Naive thymus-derived CD8-positive, alpha-beta T cell (primary cell): ENCODE measurements at places on chromosomes 7 and 10. TPM values are rescaled to one million over a fixed set of nuclear protein-coding genes. Genes with fewer than 3 reads are reported as not detected.

DNA sequence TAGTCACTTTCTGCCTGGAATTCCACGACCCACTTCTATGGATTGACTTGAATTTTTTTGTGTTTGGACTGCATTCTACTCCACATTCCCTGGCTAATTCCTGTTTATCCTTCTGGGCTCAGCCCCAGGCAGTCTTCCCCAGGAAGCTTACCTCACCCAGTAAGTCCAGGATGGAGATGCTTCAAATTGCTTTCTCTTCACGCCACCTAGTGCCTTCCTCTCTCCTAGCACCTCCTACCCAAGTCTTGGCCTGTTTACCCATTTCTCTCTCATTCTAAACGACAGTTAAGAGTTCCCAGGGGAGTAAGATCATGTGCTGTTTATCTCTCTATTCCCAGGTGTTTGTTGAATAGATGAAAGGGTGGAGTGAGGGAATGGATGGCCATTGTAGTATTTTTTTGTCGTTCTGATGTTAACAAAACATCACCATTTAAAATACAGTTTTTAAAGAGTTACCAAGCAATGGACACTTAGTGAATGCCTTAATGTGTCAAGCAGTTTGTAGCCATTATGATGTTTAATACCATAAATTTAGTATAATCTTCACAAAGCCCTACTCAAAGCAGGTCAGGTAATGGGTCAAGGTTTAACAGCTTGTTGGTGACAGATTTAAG is 45.5 kb upstream of the TARP start:
- no peak for DNase-seq

GRCh38 chr10:88490231-88490980 is 92.7 kb downstream of the RNLS start:
- DNase-seq: peak; percentile 28

The BICC1 gene
- total RNA-seq: not detected

- DNase-seq: no peak
These were observed 32.8 kb downstream of the KIAA1549 start for GRCh38 chr7:138948403-138948802.

The SERPINE1 gene
- 0.11 TPM for total RNA-seq

The ODAD2 gene
- total RNA-seq: not detected

GRCh38 chr7:92464515-92464914 is 13.2 kb downstream of the ERVW-1 start:
- DNase-seq: no peak

DNA sequence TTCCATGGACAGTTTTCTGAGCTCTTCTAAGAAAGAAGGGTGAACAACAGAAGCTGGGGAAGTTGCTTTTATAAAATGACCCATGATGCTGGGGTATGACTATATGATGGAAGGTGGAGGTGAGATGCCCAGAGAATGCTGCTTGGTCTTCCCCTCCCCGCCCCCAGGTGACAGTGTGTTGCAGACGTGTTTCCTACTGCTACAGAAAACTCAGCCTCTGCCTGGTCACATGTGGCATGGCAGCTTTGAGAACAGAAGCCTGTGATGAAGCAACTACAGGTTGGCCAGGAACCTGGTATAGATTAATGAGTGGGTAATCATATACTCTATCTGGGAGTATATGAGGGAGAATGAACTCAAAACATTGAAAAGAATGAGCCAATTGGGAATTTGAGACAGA is 67.1 kb downstream of the MTURN start:
- DNase-seq: no peak

DNA sequence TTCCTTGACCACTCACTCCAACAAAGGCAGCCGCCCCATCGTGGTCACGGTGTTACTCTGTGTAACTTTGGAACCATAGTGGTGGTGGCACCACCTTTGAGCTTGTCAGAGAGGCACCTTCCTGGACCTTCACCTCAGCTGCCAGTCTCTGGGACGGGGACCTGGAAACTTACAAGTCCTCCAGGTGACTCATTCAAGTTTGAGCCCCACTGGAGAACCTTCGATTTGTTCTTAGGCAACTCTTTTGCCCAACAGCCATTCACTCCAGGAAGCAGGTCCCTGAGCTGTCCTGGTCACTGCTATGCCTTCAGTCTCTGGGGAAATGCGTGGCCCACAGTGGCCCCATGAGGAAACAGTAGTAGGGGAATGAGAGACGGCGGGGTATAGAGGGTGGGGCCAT is 17.2 kb downstream of the STX1A start:
- DNase-seq: no peak

GRCh38 chr10:119542357-119542987 is at the start of gene RGS10:
RGS10 (minus strand) TSS chr10:119542719; CDS start chr10:119542638, 81 bp downstream.
- DNase-seq: peak; percentile 82

DNA sequence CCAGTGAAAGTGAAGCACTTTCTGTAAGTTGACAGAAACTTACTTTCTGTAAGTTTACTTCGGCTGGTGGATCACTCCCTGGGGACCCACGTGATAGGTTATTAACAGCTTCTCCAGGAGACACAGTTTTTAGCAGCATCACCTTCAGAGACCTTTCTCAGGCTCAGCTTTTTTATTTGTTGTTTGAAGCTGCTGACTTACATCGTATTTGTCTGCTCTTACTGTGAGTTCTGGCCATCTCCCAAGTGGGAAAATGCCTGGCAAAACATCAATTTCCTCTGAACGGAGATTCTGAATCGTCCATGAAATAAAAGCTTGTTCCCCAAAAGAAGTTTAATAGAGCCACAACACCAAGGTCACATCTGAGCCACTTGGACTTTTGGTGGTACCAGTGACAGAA is 178.7 kb upstream of the PODXL start:
- DNase-seq: no peak

DNA sequence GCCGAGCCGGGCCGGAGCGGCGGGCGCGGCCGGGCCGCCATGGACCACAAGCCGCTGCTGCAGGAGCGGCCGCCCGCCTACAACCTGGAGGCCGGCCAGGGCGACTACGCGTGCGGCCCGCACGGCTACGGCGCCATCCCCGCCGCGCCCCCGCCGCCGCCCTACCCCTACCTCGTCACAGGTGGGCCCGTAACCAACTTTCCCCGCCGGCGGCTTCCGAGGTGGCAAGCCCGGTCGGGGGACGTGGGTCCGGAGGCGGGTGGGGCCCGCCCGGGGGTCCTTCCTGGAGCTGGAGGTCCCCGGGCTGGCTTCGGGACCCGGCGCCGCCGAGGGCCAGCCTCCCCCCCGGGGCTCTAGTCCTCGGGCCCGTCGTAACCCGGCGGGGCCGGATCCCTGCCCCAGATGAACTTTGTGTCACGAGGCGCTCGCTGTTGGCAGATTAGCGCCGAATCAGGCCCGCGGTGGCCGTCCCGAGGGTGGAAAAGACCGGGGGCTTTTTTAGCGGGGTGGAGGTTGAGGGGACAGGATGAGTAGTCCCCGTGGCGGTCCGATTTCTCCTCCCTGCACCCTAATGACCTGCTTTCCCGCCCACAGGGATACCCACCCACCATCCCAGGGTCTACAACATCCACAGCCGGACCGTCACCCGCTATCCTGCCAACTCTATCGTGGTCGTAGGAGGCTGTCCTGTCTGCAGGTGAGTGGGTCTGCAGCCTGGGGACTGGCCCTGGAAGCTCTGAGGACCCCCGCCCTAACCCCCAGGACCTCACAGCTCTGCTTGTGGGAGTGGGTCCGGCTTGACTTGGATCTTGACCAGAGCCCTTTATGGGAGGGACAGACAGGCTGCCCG is 496 bp downstream of the BRI3 start:
- no peak for DNase-seq

DNA sequence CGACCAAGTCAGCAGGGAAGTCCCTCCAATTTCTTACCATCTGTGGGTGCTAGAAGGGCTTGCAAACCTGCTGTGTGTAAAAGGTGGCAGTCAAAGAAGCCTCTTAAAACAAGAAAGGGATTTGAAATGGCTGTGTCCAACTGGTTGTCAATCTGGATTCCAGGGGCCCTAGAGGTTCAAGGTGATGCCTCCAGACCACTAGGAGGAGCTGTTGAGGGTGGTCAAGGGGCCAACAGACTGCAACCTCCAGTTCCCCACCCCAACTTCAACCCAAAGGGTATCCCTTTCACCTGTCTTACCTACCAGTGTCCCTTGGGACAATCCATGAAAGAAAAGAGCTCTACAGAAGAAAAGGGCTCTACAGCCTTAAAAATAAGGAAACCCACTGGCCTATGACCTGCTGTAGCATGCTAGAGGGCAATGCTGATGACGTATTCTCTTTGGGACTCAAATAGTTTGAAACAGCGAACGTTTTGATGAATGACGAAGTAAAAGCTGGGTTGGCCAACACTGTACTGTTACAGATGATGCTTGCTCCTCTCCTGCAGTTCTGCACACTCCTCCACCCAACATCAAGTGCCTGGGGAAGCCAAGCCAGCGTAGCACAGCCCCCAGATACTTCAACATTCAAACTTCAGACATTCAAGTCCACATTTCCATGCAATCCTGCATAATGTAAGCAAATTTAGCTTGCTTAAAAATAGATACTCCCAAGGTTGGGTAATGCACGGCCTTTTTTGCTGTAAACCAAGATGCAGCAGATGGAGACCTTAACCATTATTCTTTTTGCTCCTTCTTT is 45.9 kb upstream of the WDR11 start:
- DNase-seq: no peak

The SAMD9L gene
- 27.6 TPM for total RNA-seq

- DNase-seq: no peak
These were observed 122.3 kb upstream of the MDFIC start for GRCh38 chr7:114799628-114800028.

GRCh38 chr7:155282671-155283070 is 15.0 kb upstream of the INSIG1 start:
- DNase-seq: no peak

DNA sequence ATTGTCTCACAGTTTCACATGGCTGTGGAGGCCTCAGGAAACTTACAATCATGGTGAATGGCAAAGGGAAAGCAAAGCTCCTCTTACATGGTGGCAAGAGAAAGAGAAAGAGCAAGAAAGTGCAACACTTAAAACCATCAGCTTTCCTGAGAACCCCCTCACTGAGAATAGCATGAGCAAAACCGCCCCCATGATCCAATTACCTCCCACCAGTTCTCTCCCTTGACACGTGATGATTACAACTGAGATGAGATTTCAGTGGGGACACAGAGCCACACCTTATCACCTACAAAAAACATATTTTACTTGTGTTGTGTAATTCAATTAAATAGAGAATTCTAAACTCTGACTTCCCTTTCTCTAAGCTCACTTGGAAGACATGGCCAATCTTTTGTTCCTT is 80.2 kb downstream of the SEMA3C start:
- no peak for DNase-seq

GRCh38 chr10:82609845-82610244 is 734.9 kb downstream of the NRG3 start:
- no peak for DNase-seq

The TMEM213 gene
- total RNA-seq: not detected
